ENCODE measurements at places on chromosomes 7 and 10.

- H3K4me1 ChIP-seq, result no peaks in the 10 kb centered on the region
- no peaks in the 10 kb centered on the region for H3K36me3 ChIP-seq
- no peaks in the 10 kb centered on the region for H3K27me3 ChIP-seq
- DNase-seq, result no peak
These were observed 266.7 kb upstream of the PHF14 start for GRCh38 chr7:10706875-10707493.

GRCh38 chr10:52210161-52210560, 103.9 kb upstream of the DKK1 start:
- no peak for DNase-seq
- H3K27me3 ChIP-seq, result no peaks in the 10 kb centered on the region
- H3K27ac ChIP-seq, result no peak overlapping the region
- H3K4me1 ChIP-seq, result no peaks in the 10 kb centered on the region
- H3K4me3 ChIP-seq, result no peak overlapping the region
- H3K36me3 ChIP-seq, result no peaks in the 10 kb centered on the region

GRCh38 chr7:36261019-36261754, 108.1 kb downstream of the EEPD1 start:
- peaks cover 2% of the 10 kb centered on the region for H3K4me1 ChIP-seq
- no peaks in the 10 kb centered on the region for H3K27me3 ChIP-seq
- H3K4me3 ChIP-seq, result no peak overlapping the region
- no peak for DNase-seq
- H3K27ac ChIP-seq, result no peak overlapping the region
- H3K36me3 ChIP-seq, result no peaks in the 10 kb centered on the region

- no peak overlapping the region for H3K27ac ChIP-seq
- H3K36me3 ChIP-seq, result no peaks in the 10 kb centered on the region
These were observed 749.4 kb downstream of the SUGCT start for GRCh38 chr7:40884241-40884640.

DNA sequence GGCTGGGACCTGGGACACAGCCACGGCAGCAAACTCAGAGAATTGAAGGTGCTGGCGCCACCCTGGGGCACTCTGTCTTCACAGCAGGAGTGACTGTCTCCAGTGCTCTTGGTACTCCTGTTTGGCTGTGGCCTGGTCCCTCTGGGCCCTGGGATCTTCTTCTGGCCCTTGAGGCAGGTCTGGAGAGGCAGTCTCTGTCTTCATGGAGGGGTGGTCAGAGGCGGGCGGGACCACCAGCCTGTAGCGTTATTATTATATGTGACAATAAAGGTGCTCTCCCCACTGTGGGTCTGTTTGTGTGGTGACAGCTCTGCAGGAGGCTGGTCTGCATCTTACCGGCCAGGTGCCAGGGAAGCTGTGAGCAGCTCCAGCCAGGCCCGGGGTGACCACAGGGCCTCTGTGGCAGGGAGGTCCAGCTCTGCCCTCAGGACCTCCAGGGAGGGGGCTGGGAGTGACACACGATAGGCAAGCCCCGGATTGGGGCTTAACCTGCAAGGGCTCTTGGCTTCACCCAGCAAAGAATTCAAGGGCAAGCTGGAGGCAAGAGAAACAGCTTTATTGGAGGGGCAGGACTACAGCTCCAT, 70.3 kb downstream of the MYL10 start:
- no peaks in the 10 kb centered on the region for H3K4me1 ChIP-seq
- no peak overlapping the region for H3K4me3 ChIP-seq
- DNase-seq, result no peak
- no peak overlapping the region for H3K27ac ChIP-seq
- H3K36me3 ChIP-seq, result no peaks in the 10 kb centered on the region

DNA sequence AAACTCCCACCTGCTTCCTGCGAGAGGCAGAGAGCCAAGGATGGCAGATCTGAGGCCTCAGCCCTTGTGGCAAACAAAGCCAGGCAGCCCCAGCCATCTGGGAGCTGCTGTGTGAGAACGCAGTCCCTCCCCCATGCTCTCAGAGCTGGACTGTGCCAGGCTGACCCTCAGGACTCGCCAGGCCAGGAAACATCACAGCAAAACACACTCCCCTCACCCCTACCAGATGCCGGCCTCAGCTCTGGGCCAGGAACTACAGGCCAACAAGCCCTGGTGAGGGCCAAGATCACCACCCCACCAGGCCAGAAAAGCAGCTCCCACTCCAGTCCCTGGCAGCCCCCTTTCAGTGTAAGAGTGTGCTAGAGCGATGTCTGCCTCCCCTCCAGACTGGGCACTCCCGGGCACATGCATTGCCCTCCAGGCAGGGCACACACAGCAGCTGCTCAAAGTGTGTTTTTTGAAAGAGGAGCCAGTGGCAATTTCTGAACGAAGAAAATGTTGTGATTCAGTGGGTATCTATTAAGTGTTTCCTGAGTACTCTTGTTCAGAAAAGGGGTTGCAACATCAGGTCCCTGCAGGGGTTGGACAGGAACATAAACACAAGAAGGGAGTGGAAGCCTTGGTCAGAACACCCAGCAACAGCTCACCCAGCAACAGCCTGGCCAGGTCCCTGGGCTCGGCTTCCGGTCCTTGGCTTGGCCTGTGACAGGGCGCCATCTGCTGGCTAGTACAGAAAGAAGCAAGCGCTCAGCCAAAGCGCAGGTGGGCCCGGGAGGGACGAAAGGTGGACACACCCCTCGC, 18.3 kb downstream of the LRRC20 start:
- H3K36me3 ChIP-seq, result no peaks in the 10 kb centered on the region
- H3K27me3 ChIP-seq, result no peaks in the 10 kb centered on the region
- H3K4me1 ChIP-seq, result no peaks in the 10 kb centered on the region
- DNase-seq, result peak; percentile 91
- H3K27ac ChIP-seq, result no peak overlapping the region
- no peak overlapping the region for H3K4me3 ChIP-seq

DNA sequence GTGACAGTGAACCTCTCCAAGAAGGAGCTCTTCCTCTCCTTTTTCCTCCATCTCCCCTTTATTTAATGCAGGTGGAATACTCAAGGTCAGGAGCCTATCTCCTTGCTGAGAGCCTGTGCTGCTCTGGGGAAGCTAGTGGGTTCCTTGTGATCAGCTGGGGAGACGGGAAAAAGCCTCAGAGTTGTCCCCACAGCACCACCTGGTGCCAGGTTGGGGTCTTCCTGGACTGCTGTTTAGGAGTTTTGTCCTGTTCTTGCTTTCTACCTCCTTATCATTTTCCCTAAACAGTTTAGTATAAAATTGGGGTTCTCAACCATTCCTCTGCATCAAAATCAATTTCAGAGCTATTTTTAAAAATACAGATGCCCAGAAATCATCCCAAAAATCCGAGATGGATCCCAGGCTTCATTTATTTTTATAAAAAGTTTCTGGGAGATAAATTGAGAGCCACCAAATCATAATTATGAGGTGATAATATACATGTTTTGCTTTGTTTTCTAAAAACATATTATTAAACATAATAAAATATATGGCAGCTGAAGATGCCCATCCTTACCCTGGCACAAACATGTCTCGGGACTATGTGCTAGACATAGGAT, 44.3 kb downstream of the MACC1 start:
- H3K4me3 ChIP-seq, result no peak overlapping the region
- DNase-seq, result peak; percentile 92
- no peaks in the 10 kb centered on the region for H3K4me1 ChIP-seq
- H3K36me3 ChIP-seq, result no peaks in the 10 kb centered on the region

GRCh38 chr10:131300508-131300907, 11.0 kb downstream of the TCERG1L start:
- H3K4me1 ChIP-seq, result no peaks in the 10 kb centered on the region
- H3K27ac ChIP-seq, result no peak overlapping the region
- DNase-seq, result no peak
- no peaks in the 10 kb centered on the region for H3K36me3 ChIP-seq

- DNase-seq, result no peak
- H3K27ac ChIP-seq, result no peak overlapping the region
- H3K4me3 ChIP-seq, result no peak overlapping the region
- no peaks in the 10 kb centered on the region for H3K4me1 ChIP-seq
These were observed 173.6 kb upstream of the PDE1C start for GRCh38 chr7:32243687-32244290.

DNA sequence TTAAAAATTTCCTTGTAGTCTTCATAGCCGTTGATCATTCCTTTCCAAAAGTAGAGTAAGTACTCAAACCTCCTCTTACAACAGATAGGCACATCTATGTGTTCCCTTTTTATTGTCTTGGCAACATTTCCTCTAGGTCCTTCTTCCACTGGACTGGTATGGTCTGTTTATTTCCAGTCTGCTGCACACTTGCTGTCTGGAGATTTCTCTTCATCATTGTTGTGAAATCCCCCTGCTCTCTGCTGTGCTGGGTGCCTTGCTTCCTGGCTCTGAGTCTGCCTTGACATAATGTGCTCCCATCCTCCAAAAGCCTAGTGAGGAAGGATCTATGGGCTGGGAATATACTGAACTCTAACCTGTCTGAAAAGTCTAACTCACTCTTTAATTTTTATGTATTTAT, 545.3 kb upstream of the VSTM2A start:
- no peak overlapping the region for H3K4me3 ChIP-seq
- H3K4me1 ChIP-seq, result no peaks in the 10 kb centered on the region
- H3K27ac ChIP-seq, result no peak overlapping the region
- H3K36me3 ChIP-seq, result no peaks in the 10 kb centered on the region

- no peaks in the 10 kb centered on the region for H3K36me3 ChIP-seq
- H3K4me3 ChIP-seq, result no peak overlapping the region
- no peak overlapping the region for H3K27ac ChIP-seq
- no peaks in the 10 kb centered on the region for H3K4me1 ChIP-seq
These were observed 64.4 kb downstream of the NRBF2 start for GRCh38 chr10:63197344-63198092.

GRCh38 chr7:37259319-37259821, 189.3 kb downstream of the ELMO1 start:
- peaks cover 2% of the 10 kb centered on the region for H3K4me1 ChIP-seq
- no peaks in the 10 kb centered on the region for H3K27me3 ChIP-seq
- H3K4me3 ChIP-seq, result no peak overlapping the region
- no peak for DNase-seq
- no peaks in the 10 kb centered on the region for H3K36me3 ChIP-seq

Measured in mesendoderm (in vitro differentiated cells).